Dorsolateral prefrontal cortex (tissue), 122 donors: ENCODE measurements at places on chromosomes 3 and 15. TPM values are rescaled to one million over a fixed set of nuclear protein-coding genes. Genes with fewer than 3 reads are reported as not detected.

STAB1 gene
- 33.3 TPM for total RNA-seq

COL6A6 gene
- 0.11 TPM for total RNA-seq

TRPM1 gene
- total RNA-seq: 2.3 TPM

DNA sequence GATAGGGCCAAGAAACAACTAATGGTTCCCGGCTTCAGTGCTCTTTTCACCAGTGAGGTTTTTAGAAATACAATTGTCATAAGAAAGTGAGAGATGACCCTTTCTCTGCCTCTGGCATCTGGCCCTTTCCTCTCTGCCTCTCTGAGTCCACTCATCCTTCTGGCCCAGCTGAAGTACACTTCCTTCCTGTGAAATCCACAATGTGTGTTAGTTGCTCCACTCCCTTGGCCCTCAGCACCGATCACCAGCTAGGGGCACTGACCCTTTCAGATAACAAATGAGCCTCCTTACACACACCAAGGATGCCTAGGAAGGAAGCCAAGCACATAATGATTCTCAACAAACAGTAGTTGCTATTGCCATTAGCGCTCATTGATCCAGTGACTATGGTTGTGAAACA, 2.9 kb upstream of the CAV3 start:
- DNase-seq: no peak

- no peak for DNase-seq
Observed at GRCh38 chr15:75902129-75902557, 1.5 kb upstream of the FBXO22 start.

GOLGA6L4 gene
- 2.5 TPM for total RNA-seq

GNAT1 gene
- total RNA-seq: not detected

SH3GL3 gene
- 94.7 TPM for total RNA-seq

DNA sequence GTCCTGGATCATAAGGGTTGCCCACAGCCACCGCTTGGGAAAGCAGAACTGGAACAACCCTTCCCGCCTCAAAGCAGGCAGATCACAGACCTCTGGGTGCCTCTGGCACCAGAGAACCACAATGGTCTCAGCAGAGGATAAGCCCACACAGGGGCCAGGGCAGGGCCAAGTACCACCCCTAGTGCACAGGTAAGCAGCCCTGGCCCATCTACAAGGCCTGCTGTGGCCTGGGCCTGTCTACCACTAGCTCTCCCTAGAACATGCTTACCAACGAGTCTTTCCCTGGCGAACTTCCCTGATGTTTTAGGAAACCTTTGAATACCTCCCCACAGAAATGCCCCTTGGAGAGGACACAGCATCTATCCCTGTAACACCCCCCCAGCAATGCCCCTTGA, 28.3 kb downstream of the TNK2 start:
- DNase-seq: no peak

DNA sequence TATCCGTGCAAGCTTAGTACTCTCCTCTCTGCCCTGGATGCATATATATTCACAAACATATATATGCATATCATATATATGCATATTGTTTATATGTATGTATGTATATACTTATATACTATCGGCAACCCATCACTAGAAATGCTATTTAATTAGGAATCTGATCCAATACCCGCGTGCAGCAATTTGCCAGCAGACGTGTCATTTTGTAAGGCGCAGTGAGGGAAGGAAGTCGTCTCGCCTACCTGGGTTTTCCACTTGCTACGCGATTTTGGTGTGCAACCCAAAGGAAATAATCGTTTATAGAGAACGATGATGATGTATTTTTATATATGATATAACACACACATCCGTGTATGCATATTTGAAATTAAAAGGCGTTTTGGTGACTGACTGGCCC, 5.6 kb upstream of the FEZF2 start:
- no peak for DNase-seq

GRCh38 chr3:10396083-10396482, 75.2 kb upstream of the SEC13 start:
- no peak for DNase-seq

- DNase-seq: no peak
Observed at GRCh38 chr3:217099-217813, 20.7 kb downstream of the CHL1 start.

ISLR2 gene
- 45.2 TPM for total RNA-seq

- DNase-seq: no peak
Observed at GRCh38 chr3:23439080-23439479, 236.0 kb downstream of the UBE2E2 start.

GRCh38 chr3:87719060-87719459, 339.7 kb downstream of the CGGBP1 start:
- no peak for DNase-seq

DNA sequence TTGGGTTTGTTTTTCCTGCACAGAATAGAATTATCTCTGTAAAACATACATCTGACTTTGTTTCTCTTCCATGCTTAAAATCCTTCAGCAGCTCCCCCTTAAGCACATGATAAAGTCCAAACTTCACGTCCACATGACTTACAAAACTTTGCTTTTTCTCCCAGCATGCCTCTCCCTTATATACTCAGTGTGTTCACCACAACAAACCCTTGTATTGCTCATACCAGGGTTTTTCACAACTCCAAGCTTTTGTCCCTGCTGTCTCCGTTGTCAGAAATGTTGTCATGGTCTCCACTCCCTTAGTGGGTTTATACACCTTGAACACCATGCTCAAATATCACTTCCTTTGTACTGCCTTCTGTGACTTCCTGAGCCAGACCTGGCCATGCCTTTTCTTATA, 91.1 kb upstream of the MITF start:
- no peak for DNase-seq

- no peak for DNase-seq
Observed at GRCh38 chr3:13235897-13236296, 162.7 kb upstream of the IQSEC1 start.

GXYLT2 gene
- 9.4 TPM for total RNA-seq

GRCh38 chr3:11134794-11135193, 19.5 kb upstream of the HRH1 start:
- no peak for DNase-seq

DNA sequence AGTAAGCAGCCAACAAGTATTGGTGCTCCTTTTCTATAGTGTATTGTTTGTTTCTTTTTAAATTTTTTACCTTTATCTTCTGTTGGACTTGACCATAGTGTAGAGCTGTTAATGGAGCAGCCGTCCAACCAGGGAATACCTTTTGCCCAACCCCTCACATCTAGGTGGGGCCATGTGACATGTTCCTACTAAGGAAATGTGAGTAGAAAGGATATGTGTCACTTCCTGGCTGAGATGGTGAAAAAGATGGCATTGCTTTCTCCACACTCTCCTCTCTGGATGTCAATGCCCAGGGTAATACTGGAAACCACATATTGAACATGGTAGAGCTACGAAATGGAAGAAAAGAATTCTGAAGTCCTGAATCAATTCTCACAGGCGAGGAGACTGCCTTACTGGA, 218.8 kb downstream of the TBL1XR1 start:
- DNase-seq: no peak

- DNase-seq: no peak
Observed at GRCh38 chr3:38549486-38549885, 53.3 kb downstream of the EXOG start.

DNA sequence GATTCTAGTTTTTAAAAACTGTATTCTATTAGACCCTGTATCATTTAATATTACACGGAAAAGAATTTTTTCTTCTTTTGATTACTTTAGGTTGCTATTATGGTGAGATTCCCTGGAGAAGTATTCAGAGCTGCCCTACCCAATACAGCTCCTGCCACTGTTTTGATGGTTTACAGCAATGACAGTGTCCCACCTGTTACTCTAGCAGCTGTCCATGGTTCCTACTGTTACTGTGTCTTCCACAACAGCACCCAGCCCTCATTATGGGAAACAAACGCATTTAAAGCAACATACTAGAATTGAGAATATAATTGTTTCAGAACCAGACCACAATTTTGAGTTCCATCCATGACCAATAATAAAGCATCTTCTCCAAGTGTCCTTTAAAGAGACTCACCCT, 450.7 kb downstream of the SHQ1 start:
- no peak for DNase-seq

- no peak for DNase-seq
Observed at GRCh38 chr3:16633948-16634347, 28.7 kb upstream of the DAZL start.

DNA sequence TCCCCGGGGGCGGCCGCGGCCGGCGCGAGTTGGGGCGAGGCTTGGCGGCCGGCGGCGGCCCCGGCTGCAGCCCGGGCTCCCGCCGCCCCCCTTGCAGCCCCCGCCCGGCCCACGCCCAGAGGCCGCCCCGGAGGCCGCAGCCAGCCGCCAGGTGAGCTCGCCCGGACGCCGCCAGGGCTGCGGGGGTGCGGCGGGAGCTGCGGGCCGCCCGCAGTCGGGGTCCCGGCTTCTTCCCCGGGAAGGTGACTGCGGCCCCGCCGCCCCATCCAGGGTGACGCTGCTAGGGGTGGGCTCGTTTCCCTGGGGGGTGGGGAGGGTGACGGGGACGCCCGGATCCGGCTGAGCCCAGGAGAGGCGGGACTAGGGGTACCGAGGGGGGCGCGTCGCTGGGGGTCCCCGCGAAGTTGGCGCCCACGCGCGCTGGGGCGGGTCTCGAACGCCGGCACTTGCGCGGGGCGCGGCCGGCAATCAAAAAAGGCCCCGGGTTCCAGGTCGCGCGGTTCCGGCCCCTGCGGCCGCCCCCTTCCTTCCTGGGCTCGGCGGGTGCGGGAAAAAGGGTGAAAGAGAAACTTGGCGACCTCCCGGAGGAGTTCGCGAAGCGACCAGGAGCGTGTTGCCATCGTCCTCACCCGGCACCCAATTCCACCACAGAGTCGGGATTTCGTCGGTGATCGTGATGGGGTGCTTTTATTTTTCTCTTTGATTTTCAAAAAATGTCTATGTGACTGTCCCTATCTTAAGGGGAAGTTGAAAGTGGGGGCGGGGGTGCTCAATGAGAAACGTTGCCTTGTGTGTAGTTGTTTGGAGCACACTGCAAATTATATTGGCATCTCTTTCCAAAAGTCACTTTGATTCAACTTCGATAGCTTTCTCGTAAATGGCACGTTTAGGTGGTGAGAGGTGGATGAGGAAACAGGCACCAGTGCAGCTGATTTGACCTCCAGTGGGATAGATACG, 619 bp downstream of the ATXN7 start:
- DNase-seq: no peak
